ENCODE measurements at places on chromosomes 1 and 21.

GRCh38 chr1:41528726-41529605 lies 44.5 kb upstream of the EDN2 start:
- no peak for DNase-seq

DNA sequence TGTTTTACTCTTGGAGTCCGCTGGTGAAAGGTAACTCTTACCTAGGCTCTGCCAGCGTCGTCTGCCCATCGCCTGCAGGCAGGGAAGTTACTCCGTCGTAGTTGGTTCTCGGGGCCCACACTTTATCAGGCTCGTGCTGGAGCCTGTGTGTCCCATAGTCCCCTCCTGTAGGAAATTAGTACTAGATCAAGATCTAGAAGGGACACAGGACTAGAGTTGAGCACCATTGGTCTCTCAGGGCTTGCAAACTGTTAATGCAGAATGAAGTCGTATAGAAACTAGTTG lies 940 bp downstream of the SRRM1 start:
- no peak for DNase-seq

DNA sequence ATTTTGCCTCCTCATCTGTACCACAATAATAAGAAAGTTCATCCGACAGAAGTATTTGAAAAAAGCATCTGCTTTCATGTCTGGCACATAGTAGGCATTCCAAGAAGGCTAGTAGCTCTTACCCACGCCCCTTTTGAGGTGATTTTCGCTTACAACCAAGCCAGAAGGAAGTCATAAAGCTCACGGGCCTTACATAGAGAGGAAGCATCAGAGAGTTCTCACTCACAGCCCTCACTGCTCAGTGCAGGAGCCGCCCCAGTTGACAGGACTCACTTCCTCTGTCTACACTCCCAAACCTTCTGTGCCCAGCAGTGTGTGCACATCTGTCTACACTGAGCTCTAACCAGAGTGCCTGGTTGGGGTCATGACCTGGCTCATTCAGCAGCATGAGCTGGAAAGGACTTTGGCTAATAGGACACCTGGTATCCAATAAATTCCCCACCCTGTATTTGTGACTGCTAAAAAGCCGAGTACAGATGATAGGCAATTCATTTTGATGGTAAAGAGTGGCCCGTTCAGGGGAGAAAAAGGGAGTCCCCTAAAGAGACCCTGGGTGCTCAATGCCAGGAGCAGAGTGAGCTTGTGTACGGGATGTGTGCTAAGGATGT lies 36.8 kb upstream of the DUSP10 start:
- DNase-seq, result no peak

DNA sequence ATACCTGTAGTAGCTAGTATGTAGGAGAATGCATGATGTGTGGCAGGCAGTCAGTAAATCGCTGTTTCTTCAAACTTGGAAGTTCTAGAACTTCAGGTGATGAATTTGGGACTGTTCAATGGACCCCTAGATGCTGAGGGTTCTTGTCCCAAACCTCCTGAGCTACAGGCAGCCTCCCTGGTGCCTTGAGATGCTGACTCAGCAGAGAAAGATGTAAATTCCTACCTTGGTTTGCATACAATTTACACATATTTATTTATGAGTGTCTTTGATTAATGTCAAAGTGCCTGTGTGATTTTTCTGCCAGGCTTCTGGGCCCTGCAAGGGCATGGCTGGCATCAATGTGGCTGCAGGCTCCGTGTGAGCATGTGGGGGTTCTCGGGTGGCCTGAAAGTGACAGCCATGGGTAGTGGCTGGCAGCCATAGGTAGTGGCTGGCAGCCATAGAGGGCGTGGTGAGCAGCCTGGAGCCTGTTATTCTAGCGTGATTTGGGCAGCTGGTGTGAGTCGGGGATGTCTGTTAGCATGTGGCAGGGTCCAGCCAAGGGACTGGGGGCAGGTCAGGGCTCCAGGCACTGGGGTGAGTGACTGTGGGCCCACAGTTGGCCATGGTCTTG lies 13.2 kb upstream of the POU3F1 start:
- DNase-seq, result no peak

DNA sequence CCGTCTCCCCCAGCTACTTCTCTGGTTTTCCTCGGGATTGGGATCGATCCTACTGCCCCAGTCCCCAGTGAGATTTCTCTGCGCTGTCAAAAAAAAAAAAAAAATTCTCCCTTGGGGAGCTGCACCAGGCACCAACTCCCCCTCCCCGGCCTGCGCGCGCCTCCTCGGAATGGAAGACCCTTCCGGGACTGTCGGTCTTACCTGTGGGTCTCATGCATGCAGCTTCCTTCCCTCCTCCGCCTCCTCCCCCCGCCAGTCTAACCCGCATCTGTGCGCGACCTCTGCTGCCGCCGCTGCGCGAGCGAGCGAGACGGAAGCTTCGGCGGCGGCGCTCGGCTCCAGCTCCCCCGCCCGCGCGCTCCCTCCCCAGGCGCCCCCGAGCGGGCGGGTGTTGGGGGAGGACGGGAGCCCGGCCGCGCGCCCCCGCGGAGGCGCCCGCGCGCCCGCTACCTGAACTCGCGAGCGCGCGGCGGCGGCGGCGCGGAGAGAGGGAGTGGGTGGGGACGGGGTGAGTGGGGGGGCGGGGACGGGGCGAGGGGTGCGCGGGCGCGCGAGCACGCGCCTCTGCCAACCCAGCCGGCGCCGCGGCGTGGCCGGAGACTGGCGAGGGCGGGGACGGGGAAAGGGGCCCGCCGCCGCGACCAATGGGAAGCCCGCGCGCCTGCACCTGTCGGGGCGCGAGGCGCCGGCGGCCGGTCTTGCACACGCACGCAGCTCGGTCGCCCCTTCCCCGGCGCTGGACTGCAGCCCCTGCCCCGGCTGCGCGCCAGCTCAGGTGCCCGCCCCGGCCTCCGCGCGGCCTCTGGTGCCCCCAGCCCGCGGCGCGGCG lies at the start of gene SUSD4:
Gene SUSD4 (minus strand): TSS at position 321 of the 829 bp plus-strand sequence. CDS start 751 bp downstream, outside the sequence.
- peak; percentile 86 for DNase-seq

DNA sequence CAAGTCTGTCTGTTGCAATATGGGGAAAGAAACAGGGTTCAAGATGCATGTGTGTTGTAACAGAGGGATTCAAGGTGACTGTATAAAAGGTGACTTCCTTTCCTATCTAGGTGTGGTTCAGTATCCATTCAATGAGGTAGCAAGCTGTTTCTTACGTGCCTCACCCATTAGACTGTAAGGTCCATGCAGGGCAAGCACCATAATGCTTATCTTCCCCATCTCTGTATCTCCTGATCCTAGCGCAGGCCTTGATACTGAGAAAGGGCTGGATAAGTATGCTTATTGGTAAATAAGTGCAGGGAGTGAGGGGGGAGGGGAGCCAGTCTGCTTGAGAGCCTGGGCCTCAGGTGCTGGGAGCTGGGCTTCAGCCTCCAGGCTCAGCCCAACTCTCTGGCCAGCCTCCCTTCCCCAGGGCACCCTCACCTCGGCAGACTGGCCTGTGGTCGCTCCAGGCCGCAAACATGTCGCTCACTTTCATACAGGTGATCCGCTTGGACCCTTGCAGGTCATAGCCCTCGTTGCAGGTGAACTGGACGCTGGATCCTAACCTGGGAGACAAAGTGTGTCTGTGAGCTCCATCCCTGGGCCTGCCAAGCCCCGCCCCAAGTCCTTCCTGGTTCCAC lies 44.5 kb upstream of the HMGB4 start:
- no peak for DNase-seq

DNA sequence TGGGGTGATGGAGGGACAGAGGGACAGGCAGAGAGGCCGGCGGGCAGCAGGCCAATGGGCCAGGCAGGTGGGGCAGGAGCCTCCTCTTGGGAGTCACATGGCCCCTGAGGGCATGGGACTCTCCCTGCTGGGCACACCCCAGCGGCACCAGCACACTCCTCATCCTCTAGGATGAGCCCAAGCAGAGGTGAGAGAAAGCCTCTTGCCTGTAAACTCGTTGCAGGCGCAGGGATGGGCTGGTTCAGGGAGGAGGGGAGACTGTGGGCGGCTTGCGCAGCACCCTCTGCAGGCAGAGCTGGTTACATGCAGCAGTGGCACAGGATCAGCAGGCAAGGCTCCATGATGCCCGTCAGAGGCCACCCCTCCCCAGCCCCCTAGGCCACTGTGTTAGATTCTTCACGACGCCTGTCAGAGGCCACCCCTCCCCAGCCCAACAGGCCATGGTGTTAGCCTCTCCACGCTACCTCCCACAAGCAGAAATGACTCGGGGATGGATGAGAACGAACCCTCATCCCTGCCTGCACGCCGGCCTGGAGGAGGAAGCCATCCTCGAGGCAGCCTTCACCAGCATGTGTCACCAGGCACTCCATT lies 209.7 kb upstream of the VAMP3 start:
- no peak for DNase-seq

DNA sequence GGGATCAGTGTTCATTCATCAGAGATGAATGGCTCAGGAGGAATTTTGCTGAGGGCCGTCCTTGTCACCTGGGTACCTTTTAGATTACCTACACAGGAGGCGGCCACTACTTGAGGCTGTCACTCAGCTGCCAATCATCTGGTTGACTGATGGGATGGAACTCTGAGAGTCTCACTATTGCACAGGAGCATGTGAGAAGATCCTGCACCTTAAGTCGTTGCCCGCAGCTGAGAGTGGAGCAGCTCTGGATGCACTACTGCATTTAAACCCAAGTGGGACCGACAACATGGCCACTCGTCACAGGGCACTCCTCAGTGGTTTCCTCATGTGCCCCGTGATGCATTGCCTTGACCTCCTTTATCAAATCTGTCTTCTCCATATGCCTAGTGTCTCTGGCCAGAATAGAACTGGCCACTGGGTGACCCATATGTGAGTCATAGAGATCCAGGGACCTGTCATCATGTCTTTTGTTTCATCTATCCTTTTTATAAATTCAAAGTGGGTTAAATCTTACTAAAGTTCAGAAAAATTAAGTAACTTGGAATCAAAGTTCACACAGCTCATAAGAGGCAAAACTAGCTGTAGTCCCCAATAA lies 165.5 kb downstream of the ZSCAN20 start:
- DNase-seq, result no peak

DNA sequence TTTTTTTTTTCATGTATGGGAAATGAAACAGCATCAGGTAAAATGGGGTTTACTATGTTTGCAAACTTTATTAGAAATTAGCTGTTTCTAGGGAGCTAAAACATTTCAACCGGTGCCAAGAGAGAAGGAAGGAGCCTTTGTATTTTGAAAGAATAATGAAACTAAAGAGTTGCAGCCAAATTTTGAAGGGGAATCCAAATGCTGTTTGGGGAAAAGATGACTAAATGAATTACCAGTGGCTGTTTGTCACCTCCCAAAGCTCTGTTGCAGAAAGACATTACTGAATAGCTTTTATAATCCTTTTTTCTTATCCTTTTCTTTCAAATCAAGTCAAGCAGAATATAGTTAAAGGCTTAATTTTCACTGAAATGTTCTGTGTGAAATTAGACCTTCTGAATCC lies 591.3 kb upstream of the ADGRL2 start:
- no peak for DNase-seq

DNA sequence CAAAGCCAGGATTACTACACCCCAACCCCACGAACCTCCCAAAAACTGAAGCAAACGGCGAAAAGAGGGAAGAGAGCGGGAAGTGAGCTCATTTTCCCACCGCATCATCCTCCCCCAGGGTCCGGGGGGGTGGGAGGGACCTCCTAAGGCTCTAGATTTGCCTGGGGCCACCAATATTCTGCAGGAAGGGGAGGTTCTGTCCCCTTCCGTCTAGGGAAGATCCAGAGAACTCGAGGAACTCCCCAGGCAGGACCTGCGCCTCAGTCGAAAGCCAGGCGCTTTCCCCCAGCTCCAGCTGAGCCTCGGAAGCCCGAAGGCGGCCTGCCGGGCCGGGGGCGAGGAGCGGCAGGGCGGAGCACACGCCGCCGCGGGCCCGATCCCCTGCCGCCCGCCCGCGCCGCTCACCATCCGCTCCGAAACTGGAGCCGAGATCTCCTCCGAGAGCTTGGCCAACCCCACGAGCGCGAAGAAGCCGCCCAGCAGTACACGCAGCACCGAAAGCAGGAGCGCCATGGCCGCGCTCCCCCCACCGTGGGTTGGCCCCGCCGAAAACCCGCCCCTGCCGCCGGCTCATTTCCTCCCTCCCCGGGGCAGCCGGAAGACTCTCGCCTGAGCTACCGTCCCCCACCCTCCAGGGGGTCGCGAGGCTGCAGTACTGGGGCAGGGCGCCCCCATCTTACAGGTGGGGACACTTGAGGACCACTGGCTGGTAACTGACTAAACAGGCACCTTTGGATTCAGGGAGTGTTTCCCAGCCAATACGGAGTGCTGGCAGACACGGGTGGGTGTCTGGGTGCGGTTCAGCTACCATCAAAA lies at the start of gene TMEM35B:
Gene TMEM35B (minus strand): TSS at position 555 of the 816 bp plus-strand sequence. CDS start 42 bp downstream, at position 513.
- DNase-seq, result no peak

- DNase-seq, result no peak
Measured at GRCh38 chr1:225911191-225912130, 12.6 kb downstream of the PYCR2 start.

DNA sequence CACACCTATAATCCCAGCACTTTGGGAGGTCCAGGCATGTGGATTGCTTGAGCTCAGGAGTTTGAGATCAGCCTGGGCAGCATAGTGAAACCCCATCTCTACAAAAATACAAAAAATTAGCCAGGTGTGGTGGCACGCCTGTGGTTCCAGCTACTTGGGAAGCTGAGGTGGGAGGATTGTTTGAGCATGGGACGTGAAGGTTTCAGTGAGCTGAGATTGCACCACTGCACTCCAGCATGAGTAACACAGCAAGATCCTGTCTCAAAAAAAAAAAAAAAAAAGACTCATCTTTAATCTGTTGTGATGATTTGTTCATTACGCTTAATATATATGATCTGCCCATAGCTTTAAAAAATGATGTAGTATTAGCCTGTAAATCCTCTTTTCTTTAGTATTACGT lies 44.0 kb downstream of the OR10J1 start:
- no peak for DNase-seq

DNA sequence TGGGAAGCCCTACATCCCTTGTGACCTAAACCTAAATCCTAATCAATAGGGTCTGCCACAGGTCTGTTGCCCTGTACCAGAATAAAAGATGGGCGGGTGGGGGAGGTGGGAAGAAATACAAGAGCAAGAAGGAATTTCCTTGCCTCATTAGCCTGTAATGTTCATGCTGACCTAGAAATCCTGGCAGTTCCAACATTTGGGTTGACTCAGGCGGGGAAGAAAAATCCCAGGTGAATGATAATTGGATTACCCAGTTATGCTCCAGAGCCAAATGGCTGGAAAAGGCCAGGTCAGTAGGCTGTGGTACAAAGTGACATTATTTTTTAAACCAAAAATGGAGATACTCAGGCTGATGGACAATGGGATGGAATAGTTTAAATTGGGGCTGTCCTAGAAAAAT lies 27.3 kb upstream of the A3GALT2 start:
- no peak for DNase-seq

- DNase-seq, result no peak
Measured at GRCh38 chr21:32329776-32330175, 31.1 kb downstream of the MRAP start.

DNA sequence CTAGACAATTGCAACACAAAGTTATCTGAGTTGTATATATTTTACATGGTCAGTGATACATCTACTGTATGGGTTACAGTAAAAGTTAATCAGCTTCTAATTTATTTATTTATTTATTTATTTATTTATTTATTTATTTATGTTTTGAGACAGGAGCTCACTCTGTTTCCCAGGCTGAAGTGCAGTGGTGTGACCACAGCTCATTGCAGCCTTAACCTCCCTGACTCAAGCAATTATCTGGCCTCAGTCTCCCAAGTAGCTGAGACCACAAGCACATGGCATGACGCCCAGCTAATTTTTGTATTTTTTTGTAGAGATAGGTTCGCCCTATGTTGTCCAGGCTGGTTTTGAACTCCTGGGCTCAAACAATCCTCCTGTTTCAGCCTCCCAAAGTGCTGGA lies 241.6 kb downstream of the PTPRC start:
- no peak for DNase-seq

All from NCI-H187 (cell line).